ENCODE measurements at places on chromosomes 3 and 15. TPM values are rescaled to one million over a fixed set of nuclear protein-coding genes. Genes with fewer than 3 reads are reported as not detected.

The PARP15 gene
- not detected for total RNA-seq

The HRG gene
- total RNA-seq = not detected

The STAG1 gene
- total RNA-seq = 28.3 TPM

The KLHL40 gene
- not detected for total RNA-seq

The SYNM gene
- total RNA-seq = 8.2 TPM

The A4GNT gene
- 1.8 TPM for total RNA-seq

The FOXL2NB gene
- not detected for total RNA-seq

The TEX264 gene
- 41.2 TPM for total RNA-seq

The GABRR3 gene
- total RNA-seq = not detected

The CPN2 gene
- not detected for total RNA-seq

The RLBP1 gene
- total RNA-seq = not detected

The PRRT3 gene
- 3.9 TPM for total RNA-seq

The NAALADL2 gene
- total RNA-seq = 14.5 TPM

The PCNP gene
- 76.3 TPM for total RNA-seq

The LMAN1L gene
- total RNA-seq = not detected

The CYP8B1 gene
- total RNA-seq = not detected

The CISH gene
- 19.8 TPM for total RNA-seq

The PCSK6 gene
- total RNA-seq = 8.9 TPM

The PLSCR4 gene
- total RNA-seq = 19.4 TPM

The PPP2R3A gene
- 22.4 TPM for total RNA-seq

The LRRN1 gene
- total RNA-seq = 1.6 TPM

The CPEB1 gene
- total RNA-seq = 1.0 TPM

The COL6A5 gene
- not detected for total RNA-seq

Data from body of pancreas (tissue), 4 donors.